CD8-positive, alpha-beta T cell (primary cell): ENCODE measurements at places on chromosomes 6 and 20.

- no peak for DNase-seq
These were observed 690 bp downstream of the GDAP1L1 start for GRCh38 chr20:44247586-44248409.

- DNase-seq: no peak
These were observed 4.1 kb upstream of the ENPP5 start for GRCh38 chr6:46174904-46175303.

DNA sequence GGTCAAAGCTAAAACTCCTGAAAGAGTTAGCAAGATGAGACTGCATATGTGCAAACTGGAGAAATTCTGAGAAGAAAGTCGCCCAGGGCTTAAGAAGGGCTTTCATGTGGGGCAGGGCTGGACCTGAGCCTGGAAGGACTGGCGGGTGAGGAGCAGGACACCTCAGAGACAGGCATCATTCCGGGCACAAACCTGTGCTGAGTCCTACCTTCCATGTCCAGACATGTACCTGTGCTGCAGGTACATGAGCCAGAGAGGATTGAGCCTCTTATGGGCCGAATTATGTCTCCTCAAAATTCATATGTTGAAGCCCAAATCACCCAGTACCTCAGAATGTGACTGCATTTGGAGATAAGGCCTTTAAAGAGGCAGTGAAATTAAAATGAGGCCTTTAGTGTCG, 171.0 kb downstream of the QRSL1 start:
- DNase-seq: no peak

DNA sequence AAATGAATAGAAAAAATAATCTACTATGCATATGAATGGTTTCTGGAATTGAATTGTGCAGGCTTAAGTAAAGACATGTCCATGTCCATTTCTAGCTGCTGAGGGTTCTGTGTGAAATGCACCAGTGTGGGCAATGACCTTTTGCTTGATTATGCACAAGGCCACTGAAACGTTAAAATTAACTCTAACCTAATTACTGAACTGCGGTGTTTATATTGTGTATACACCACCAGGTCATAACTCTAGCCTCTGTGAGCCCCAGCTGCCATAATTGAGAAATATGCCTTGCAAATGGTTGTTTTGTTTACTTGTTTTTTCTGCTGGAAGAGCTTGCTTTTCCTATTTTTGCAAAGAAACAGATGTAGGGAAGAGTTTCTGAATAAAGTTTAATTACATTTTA, 46.1 kb downstream of the RSPO3 start:
- no peak for DNase-seq

DNA sequence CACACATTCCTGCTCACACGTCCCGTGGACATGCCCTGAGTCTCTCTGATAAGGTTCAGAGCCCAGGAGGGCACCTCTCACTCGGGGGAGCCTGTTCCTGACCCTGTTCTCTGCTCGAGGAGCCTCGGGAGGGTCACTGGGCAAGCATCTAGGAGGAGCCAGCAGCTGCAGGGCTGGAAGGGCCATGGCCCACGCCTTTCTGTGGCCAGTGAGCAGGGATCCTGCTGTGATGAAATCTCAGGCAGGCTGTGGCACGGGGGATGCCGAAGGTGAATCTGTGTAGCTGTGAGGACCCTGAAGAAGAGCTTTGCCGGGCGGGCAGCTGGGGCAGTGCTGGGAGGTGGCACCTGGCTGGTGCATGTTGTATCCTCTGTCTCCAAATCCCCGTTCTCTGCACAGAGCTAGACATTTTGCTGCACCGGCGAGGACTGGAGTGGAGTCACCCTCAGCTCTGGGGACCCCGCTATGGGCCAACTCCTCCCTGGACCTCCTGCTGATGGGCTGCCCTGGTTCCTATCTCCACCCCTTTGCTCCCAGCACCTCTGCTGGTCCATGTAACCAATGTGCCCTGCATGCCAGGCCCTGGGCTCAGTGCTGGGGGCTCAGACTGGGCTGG, 7.1 kb upstream of the NPBWR2 start:
- no peak for DNase-seq

DNA sequence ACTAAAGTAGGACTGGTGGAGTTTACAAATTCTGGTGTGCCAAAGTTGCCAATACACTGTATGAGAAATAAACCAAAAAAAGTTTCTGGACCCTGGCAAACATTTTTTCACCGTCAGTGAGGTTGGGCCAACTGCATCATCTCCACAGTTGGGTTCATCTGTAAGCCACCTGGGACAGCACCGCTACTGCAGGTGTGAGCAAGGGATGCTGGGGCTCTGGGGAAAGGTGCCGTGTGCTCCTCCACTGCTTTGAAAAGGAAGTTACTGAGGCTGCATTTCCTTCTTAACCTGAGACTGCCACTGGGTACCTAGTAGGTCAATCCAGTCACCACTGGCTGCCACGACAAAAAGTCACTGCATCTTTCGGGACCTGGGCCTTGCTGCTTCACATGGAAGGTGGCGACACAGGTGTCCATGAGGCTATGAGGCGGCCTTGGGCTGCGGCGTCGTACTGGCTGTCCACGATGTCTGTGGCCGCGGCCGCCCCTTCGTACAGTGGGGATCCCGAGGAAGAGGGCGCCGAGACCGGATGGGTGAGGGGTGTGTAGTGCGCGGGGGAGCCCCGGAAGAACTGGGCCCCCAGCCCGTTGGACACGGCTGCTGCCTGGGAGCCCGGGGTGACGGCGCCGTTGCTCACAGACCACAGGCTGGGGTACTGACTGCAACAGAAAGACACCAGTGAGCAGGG, 9.6 kb downstream of the TBXT start:
- no peak for DNase-seq

DNA sequence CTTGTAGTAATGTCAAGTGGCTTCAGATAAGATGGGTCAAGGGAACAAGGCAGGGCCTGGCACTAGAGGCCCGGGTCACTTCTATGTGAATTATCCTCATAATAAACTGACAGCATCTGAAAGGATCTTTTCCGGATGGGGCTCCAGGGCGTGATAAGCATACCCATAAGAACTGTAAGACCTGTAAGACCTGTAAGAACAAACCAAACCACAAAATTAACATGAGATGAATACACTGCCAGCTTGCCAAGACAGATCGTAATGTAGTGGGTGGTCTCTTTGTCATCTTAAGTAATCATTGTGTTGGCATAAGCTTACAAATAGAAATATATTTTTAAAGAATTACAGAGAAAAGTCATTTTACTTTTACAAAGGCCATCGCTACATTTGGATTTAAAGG, 334.9 kb downstream of the RFPL4B start:
- DNase-seq: no peak

- no peak for DNase-seq
These were observed 20.6 kb downstream of the HLA-C start for GRCh38 chr6:31251261-31251660.

DNA sequence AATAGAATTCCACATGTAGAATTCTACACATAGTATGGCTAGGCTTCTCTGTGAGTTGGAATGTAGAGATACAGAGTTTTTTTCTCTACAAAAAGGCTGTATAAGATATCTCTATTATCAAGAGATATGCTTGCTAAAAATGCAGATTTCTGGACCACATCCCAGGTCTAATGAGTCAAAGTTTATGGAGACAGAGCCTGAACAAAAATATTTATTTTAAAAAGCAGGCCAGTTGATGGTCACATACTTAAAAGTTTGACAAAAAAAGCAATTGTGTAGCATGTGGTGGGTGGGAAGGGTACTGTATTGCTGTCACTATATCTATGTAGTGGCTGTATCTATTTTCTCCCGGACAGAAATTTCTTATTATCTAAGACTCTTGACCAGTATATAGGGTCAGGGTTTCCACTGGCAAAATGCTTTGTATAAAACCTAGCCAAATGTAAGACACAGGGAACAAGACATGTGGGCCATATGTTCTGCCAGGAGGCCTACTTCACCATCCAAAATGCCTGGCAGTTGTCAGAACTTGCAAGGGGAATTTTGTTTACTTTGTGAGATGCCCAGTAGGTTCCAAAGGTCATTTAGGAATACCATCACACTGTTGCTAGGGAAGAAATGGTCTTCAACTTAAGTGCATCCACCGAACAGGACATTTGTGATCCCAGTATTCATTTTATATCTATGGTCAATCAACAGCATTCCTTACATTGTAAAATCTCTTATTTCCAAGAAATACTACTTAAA, 60.6 kb downstream of the SHPRH start:
- DNase-seq: no peak

GRCh38 chr6:111147440-111147839, 60.1 kb downstream of the SLC16A10 start:
- no peak for DNase-seq

- no peak for DNase-seq
These were observed 118.9 kb downstream of the TMEM170B start for GRCh38 chr6:11656491-11656890.

- no peak for DNase-seq
These were observed 160.2 kb downstream of the BTBD3 start for GRCh38 chr20:12077875-12078274.

GRCh38 chr20:43372051-43372450, 85.6 kb upstream of the SRSF6 start:
- no peak for DNase-seq

GRCh38 chr20:21008951-21009350, 97.2 kb downstream of the LINC00237 start:
- no peak for DNase-seq

GRCh38 chr6:167941822-167942221, 55.6 kb upstream of the KIF25 start:
- no peak for DNase-seq

GRCh38 chr20:5526516-5526915, 209.8 kb upstream of the PROKR2 start:
- no peak for DNase-seq

GRCh38 chr6:28980852-28981430, 24.2 kb downstream of the ZNF311 start:
- DNase-seq: peak; percentile 32

GRCh38 chr6:127436578-127437110, 22.5 kb downstream of the KIAA0408 start:
- no peak for DNase-seq
